ENCODE measurements at places on chromosomes 6 and 20.

DNA sequence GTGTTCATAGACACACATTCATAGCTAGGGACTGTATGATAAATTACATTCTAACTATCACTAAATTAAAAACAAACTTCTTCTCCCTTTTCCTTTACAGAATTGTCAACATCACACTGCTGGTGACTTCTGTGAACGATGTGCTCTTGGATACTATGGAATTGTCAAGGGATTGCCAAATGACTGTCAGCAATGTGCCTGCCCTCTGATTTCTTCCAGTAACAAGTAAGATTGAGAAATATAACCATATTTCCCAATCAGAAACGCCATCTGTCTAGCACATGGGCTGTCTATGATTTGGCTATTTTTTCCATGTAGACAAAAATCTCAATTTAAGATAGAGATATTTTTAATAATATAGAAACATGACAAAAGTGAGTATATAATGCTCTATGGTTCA is 367.7 kb downstream of the ARHGAP18 start:
- DNase-seq, result peak; percentile 46

DNA sequence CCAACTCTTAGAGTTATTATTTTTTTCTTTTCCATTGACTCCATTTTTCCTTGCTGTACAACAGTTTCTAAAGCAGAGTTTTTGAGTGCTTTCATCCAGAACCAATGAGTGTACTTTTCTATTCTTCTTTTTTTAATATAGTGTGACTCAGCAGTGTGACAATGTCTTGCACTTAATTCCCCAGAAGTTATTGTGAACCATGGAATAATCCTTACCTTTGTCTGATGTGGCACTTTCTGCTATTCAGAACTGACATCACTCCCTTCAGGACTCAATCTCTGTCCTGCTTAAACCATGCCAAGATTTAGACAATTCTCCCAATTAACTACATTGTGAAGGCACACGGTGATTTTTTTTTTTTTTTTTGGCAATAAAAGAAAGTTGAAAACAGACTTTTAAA is 41.5 kb downstream of the GRIK2 start:
- no peak for DNase-seq

DNA sequence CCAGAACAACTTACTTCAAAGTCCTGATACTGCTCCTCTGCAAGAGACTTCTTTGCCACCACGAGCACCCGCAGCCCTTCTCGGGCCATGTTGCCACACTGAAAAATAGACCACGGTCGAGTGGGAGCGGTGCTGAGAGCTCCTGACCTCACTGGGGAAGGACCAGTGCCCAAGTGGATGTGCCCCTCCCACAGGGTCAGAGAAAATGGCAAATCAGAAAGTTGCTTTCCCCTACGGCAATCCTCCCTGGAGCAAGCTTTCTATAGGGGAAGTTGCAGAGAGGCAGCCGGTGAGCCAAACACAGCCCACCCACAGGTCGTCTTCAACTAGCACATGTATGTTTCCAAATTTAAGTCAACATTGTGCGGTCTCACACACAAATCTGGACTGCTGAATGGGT is 85.1 kb upstream of the NFATC2 start:
- no peak for DNase-seq

DNA sequence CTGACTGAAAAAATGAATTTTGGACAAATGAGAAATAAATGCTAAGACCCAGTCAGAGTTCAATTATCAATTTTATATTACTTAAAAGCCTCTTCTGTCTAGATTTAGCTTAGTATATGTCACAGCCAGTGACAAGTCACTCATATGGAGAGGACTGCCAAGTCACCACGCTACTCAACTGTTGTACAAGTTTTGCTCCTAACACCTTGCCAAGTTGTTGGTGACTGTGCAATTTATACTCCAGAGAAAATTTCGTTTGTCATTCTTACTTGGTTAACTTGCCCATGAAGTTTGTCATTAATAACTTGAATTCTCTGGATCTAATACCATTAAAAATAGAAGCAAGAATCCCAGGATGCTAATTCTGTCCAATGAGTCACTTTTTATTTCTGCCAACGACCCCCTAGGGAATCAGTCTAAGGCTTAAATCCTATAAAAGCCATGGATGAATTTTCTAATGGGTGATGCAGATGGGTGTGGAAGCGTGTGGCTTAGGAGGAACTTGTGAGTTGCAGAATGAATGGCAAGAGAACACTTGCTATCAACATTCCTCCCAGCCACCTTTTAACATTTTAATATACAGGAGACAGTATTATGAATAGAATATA is 30.4 kb upstream of the FBXO30 start:
- no peak for DNase-seq

- no peak for DNase-seq
These were observed 170.0 kb downstream of the HACE1 start for GRCh38 chr6:104689551-104690205.

GRCh38 chr6:89951574-89952104 is 57.4 kb downstream of the GJA10 start:
- DNase-seq, result no peak

GRCh38 chr6:12572896-12573827 is 143.4 kb upstream of the PHACTR1 start:
- no peak for DNase-seq

DNA sequence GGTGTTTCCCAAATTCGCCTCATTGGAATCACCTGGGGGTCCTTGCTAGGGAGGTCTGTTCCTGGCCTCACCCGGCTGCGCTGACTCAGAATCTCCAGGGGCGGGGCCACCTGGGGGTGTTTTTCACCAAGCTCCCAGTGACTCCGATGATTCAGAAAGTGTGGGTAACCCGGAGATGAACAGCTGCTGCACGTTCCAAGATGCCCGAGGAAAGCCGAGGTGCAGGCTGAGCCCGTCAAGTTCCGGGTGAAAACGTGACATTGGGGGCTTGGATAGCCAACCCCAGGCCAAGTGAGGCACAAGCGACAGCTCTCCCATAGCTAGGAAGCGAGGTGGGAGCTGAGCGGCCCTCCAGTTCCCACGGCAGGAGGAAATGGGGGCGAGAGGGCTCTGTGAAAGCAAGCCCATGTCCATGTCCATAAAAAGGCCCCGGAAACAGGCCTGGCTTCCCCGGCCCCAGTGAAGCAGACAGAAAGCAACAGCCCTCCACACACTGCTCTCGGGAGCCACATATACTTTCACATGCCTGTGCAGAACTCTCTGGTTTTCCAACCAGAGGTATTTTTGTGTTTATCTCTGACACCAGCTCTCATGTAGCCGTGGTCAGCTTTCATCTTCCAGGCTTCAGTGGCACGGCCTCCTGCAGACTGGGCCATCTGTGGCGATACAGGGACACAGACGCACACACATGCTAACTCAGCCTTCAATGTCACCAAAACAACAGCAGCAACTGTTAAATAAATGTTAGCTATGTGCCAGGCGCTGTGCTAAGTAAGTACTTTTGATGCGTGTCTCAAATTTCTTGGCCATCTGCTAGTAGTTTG is 90.7 kb upstream of the CCDC28A start:
- peak; percentile 46 for DNase-seq

DNA sequence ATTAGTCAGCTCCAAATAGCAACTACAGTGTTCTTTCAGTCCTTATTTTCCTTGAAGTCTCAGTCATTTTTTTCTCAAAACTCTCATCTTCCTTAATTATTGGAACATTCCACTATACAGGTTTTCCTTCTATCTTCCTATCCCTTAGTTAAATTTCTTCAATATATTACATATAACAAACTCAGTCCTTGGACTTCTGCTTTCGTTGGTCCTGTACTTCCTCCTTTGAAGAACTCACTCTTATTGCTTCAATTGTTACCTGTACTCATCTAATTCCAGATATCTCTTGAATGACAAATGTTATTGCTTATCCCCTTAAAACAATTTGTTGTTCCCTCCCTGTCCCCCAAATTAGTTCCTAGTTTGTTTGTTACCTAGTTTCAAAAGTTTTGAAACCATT is 67.7 kb upstream of the NOTCH4 start:
- DNase-seq, result no peak

DNA sequence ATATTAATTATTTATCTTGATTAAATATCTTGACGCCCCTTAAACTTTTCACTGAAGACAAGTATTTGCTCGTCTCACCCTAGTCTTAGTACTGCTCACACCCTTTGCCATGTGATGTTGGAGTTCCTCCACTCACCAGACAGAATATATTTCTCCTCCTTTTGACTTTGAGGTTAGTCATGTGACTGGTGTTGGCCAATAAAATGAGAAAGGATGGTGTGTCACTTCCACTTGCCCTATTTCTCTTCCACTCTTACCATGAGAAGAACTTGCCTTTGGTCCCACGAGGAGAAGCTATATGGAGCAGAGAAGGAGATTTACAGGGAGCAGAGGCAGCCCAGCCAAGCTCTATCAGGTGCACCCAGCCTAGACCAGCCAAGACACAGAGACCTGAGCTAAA is 64.9 kb upstream of the TAB2 start:
- DNase-seq, result no peak

DNA sequence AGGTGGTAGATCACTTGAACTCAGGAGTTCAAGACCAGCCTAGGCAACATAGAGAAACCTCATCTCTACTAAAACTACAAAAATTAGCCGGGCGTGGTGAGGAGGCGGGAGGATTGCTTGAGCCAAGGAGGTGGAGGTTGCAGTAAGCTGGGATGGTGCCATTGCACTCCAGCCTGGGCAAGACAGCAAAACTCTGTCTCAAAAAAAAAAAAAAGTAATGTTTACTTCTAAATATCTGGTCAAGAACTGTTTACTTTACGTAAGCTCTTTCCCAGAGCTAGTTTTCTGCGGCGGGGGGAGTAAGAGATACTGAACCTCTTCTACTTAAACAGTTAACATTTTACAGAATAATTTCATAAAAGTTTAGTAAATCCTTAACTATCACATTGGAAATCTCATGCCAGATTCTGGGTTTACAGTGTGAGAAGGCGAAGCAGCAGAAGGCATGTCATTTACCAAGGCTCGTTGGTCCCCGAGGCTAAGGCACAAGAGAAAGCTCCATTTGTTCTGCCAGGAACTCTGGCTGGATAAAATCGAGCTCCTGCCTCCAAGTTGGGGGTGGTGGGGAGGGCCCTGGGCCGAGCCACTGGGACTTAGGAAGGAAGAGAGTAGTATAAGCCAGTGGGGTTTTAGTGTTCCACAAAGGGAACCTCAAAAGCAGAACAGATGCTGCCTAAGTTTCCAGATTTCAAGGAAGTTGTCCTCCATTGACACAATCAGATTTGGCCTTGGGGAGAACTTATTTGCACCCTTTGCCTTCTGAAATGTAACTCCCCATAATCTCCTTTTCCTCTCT is 41.7 kb downstream of the ARFGEF2 start:
- DNase-seq, result no peak

- DNase-seq, result peak; percentile 91
These were observed 131.3 kb upstream of the GMDS start for GRCh38 chr6:2376429-2377355.

DNA sequence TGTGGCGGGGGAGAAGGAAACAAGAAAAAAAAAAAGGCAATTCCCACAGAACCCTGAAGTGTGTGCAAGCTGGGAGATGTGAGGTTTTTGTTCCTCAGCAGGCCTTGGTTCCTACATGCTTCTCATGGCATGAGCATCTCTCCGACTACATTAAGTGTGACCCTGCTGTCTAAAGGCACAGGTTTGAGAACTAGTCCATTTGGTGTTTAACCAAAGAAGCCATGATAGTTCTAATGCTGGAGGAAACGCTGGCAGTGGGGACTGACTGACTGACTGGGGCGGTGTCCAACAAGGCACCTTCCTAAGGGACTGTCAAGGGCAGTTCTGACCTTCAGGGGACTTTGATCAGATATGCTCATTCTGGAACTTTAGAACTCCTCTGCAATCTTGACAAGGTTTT is 3.8 kb downstream of the TXNDC5 start:
- DNase-seq, result no peak
